ENCODE measurements at places on chromosomes 1 and 21.

DNA sequence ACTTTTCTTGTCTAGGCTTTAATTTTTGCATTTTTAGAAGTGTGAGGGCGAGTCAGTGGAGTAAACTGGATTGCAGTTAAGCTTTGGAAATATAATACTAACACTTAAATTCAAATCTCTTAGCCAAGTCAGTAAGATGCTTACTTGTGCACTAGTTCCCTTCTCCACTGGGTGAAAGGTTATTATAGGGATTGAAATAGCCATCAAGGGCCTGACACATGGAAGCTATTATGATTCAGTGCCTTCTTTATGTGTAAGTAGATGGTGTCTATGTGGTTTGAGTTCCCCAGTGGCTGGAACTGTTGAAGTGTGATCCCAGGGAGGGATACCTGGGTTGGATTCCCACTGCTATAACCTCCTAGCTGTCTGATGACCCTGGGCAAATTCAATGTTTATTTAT is 24.7 kb upstream of the DMRTA2 start:
- no peak for DNase-seq

DNA sequence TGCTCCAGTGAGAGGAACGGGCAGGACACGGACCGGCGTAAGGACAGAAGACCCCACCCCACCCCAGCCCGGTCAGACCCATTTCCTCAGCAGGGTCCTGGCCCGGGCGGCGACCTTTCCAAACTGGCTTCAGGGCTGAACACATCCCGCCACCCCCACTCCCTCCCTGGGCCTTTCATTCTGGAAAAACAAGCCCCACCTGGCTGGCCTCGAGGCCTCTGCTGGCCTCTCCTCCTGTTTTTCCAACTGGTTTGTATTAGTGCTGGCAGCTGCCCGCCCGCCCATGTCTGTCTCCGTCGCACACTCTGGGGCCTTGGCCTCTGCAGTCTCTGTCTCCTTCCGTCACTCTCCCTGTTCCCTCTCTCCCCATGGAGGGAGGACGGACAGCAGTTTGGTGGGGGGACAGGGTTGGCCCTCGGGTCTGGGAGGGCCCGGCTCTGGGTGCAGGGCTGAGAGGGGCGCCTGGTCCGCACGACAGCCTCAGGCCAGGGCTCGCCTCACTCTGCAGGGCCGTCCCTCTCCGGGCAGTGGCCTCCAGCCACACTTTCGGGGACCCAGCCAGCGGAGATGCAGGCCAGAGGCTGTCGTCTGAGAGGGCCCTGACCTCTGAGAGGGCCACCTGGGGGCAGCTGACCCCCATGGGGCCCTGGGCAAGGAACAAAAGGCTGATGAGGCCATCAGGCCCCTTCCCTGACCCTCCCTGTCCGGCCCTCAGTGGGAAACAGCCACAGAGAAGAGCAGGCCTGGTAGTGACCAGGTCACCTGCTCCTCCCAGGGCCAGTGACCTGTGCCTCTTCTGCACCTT is 1.5 kb upstream of the MXRA8 start:
- no peak for DNase-seq

DNA sequence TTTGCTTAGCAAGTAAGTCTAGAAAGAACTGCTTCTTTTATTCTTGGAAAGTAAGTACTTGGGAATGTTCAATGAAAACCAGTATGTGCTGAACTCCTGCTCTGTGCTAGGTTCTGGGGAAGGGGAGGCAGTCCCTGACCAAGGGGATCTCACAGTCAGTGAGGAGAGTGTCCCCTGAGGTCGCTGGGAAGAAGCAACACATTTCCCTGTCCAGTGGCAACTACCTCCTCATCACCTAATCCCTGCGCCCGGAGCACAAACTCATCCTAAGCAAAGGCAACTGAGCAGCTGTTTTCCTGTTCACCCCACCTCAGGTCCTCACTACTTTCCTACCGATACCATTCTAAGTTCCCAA is 61.7 kb upstream of the ANGPTL1 start:
- no peak for DNase-seq

DNA sequence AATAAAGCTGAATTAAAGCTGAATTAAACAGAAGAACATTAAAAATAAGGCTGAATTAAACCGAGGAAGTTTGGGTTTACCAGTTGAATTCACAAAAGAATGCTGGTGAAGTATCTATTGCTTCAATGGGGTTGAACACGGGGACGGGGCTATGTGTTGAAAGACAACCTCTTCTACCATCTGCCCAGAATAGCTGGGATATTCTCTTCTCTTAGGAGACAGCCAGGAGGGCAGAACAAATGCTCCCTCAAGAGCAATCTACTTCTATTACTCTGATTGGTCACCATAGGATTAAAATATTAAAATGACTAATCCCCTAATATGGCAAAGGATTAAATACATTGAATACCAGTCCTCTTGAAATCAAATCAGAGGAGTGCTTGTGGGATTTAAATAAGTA is 68.4 kb downstream of the LPGAT1 start:
- DNase-seq: no peak

DNA sequence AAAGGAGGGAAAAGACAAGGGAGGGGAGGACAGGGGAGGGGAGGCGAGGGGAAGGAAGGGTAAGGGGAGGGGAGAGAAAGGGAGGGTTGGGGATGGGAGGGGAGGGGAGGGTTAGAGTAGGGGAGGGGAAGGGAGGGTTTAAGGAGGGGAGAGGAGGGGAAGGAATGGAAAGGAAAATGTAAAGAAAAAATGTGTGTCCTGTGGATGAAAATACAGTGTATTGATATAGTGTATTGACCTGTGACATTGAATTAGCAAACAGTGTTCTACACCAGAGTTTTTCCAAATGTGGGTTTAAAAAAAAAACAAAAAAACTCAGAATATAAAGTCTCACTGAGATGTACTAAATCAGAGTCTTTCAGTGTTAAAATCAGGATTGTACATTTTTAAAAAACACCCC is 1279.8 kb upstream of the ADGRL2 start:
- no peak for DNase-seq

DNA sequence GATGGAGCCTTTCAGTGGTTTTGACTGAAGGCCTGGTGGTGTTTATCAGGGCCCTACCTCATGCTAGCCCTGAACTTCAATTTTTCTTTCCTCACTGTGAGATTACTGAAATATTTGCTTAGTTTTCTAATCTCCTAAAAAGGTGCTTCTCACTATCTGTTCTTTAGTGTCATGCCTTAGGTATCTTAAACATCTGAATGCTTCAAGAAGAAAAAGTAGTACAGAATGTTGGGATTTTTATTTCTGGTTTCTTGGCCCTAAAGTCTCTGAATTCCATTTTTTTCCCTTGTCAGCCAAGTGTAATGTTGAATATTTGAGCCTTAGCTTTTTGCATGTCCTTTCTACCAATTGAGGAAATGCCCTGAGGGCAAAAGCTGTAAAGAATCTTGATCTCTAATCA is 47.9 kb upstream of the PRKACB start:
- DNase-seq: no peak

DNA sequence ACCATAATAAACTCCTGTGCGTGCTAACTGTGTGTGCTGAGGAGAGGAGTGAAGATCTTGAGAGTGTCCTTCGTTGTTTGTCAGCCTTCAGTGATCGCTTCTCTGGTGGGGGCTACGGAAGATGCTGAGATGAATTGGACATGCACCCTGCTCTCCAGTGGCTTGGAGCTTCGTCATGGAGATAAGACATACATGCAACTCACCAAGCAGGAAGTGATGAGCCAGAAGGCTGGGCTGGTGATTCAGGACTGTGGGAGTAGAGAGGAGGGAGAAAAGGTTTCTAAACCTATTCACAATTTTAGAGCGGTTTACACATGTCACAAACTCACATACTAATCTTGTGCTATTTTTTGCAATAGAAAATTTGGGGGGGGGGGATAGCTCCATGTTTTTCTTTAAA is 128.9 kb upstream of the ADAR start:
- DNase-seq: no peak

- no peak for DNase-seq
These were observed 51.1 kb downstream of the PHC2 start for GRCh38 chr1:33379631-33380354.

GRCh38 chr1:3145532-3146325 is 76.7 kb downstream of the PRDM16 start:
- no peak for DNase-seq

DNA sequence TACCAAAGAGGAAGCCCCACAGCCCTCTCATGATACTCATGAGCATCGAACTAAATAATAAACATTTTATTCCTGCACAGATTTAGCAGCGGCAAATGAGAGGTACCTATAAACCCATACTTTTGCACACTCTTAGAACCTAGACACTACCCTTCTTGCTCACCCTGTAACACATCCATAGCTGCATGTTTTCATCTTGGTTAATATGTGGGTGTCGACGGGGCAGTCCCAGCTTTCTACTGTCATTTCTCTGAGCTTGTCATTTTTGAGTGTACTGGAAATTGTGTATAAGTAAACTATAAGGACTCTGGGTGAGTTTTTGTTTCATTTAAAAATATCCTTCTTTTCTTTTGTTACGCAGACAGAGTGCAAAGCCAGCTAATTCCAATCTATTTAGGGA is 25.5 kb downstream of the OVGP1 start:
- no peak for DNase-seq

DNA sequence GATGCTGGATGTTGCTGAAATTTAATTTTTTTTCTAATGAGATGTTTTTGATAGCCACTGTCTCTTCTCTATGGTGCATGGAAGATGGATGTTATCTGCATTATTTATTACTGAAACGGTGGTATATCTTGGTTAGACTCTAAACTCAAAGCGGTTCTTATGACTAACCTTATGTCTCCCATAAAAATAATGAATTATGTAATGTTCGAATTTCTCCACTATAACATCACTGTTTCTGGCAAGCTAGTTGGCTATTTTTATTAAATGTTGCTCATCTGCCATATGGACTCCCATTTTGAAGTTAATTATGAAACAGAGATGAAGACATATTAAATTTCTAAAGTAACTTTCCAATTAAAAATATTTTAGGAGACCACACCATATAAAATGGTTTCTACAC is 808.6 kb upstream of the ADGRL4 start:
- DNase-seq: no peak
